ENCODE measurements at places on chromosomes 3 and 15.

DNA sequence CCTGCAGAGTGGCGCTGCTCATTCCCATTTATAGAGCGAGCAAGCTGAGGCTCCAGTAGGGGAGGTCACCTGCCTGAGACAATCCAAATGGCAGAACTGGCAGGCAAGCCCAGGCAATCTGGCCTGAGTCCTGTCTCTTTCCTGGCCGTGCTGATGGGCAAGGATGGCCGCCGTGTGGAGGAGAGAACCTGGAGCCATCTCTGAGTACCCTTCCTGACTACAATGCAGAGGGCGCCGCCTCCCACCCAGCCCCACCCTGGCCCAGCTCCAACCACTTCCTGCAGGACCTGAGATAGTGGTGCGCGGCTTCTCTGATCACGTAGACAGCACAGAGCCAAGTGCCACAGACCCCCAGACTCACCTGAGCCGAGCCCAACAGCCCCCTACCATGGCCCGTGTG lies 7.0 kb downstream of the TLR9 start:
- DNase-seq = no peak

DNA sequence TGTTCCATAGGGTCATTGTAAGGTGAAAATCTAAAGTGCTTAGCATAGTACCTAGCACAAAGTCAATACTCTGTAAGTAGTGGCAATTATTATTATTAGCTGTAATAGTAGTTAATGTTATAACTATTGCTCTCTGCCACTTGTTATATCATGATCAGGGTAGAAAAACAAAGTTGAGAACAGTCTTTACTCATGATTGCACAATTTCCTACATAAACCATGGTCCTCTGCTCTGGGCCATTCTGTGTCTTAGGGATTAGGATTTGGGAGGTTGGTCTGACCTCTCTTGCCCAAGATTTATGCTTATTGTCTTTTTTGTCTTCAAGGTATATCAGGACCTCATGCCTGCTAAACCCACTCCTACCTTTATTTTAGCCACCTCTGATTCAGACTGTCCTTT lies 4.3 kb upstream of the LRRC58 start:
- DNase-seq = no peak

GRCh38 chr3:143060906-143061305 lies 58.7 kb upstream of the CHST2 start:
- DNase-seq = no peak

DNA sequence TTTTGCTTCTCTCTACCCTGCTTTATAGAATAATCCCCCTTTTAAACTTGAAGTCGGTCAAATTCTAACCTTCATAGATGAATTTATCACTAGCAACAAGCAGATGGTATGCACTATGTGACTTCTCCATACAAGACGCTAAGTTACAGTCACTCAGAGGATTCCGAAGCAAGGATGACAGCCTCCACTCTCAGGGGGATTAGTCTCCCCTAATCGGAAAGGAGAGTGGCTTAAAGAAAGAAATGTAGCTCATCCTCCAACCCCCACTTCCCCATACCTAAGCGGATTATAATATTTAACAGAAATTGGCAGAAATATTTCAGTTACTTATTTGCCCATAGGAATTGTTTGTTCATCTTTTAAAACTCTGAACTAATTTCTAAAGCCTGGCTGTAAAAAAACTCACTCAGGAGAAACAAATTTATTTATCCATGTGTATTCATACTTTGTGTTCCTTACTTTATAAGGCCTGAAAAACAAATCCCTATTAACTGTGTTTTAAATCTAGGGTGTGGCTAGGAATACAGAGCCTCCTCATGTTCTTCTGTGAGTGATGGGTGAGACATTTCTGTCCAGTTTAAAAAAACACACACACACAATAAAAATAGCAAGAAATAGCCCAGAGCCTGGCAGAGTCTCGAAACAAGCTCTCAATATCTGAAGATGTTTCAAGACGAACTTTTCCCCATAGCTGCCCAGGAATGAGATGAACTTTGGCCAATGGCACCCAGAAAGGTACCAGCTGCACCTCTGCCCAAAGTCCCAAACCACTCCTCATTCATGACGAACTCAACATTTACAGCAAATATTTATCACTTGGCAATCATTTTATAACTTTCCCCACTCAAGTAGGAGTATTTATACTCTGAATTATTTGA lies 18.7 kb downstream of the SIAH2 start:
- no peak for DNase-seq

DNA sequence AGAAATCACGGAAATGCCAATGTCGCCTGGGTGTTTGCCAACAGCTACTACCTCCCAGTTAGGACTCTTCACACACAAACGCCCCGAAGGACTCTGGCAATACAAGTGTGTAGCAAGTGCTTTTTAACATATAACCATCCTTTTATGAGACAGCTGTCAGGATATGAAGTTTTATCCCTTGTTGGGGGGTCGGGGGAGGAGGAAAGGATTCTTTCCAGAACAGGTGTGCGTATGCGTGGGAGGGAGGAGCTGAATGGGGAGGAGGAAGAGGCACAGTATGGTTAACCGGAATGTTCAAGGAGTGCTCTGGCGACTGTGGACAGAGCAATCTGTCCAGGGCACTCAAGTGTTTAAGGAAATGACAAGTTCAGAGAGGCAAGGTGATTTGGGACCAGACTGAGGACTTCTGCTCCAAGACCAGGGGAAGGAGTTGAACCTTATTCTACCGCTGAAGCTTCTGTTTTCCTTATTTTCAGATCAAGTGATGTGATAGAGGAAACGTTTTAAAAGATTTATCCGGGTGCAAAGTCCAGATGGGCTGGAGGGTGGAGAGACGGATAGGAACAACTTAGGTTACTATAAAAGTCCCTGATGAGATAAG lies 1.3 kb downstream of the TSPAN3 start:
- no peak for DNase-seq

GRCh38 chr3:33993631-33994030 lies 195.2 kb downstream of the PDCD6IP start:
- no peak for DNase-seq

DNA sequence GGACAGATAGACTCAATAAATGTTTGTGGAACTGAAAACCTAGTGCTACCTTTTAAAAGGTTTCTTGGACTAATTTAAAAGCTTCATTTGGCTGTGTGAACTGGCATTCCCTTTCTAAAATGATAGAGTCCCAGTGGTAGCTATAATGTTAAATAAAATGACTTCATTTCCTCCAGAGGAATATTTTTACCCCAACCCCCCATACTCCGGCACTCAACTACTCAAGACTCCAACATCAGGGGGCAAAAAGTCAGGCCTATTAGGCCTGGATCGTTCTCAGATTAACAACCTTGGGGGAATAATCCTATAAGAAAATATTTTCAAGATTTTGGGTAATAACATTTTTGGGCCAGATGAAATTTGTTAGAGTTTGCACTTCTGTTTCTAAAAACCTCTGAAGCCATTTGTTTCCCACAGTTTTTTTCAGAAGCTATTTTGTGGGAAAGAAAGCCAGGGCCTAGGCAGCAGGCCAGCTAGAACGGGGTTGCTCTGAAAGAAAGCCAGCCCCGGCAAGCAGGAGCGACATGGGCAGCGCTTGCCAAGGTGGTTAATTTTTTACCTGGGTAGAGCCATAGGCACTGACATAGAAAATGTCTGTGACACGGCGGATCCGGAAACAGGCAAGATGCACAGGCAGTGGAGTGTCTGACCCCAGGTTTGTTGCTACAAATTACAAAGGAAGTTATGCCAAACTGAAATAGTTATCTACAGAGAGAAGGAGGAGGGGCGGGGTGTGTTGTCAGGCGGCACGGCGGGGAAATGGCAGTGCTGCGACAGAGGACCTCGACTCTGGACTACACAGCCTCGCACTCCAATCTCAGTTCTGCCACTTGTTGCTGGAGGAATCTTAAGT lies 84.6 kb downstream of the MAGI1 start:
- DNase-seq = no peak

DNA sequence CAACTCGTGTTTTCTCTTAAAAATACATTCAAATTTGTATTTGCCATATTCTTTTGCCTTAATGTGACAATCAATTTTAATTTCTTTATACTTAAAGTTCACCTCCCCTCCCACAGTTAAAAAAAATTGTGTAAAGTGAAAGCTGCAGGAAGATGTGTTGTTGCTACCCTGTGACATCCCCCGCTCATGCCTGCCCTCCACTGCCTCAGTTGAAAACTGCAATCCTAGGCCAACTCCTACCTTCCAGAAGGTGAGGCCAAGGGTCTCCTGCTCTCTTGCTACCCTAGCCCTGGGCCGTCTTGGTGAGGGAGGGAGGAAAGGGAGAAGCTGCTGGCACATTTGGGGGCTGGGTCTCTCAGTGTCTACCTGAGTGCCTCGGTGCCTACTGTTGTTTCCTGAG lies 57.0 kb upstream of the CMTM7 start:
- DNase-seq = no peak
